ENCODE measurements at places on chromosomes 13 and 19.
A peak's percentile ranks its signal among the peaks of the same experiment; 100 is the strongest.

DNA sequence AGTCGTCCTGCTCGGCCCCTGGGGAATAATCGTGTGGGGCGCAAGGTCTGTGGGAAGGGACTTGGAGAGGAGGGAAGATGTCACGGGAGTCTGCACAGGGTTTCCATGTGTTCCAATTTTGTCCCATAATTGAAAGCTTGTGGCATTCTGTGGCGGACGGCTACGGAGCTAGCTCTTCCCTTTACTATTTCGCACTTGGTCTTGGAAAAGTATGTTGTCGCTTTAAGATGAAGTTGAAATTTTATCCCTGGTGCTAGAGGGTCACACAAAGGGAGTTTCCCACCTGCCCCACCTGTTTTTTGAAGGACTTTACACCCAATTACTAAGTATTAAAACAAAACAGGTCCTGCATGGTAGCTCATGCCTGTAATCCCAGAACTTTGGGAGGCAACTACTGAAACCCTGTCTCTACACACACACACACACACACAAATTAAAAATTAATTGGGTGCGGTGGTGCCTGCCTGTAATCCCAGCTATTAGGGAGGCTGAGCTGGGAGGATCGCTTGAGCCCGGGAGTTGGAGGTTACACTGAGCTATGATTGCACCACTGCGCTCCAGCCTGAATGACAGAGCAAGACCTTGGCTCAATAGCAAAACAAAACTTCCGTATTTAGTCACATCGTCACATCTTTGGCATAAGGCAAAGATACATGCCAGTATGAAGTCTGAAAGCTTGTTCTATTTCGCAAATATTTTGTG, 967 bp upstream of the TPT1 start:
- no peak for DNase-seq

- DNase-seq = no peak
These were observed 53.8 kb downstream of the F2RL3 start for GRCh38 chr19:16942583-16942982.

- peak; percentile 75 for DNase-seq
These were observed 7.7 kb upstream of the TMEM161A start for GRCh38 chr19:19145684-19146608.

DNA sequence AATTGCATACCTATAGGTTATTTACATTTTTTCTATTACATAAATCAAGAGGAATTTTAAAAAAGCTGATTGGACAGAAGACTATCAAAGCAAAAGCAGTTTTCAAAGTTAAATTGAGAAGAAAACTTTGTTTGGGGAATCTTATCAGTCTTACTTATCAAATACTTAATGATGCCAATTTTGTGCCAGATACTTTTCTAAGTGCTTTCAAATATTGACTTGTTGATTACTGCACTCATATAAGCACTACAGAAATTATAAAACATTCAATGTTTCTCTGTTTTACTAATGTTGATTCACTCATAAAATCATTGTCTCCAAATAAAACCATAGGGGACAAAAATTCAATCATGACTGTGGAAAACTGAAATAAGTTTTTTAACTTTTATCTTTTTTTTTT, 36.2 kb downstream of the PCDH9 start:
- no peak for DNase-seq

DNA sequence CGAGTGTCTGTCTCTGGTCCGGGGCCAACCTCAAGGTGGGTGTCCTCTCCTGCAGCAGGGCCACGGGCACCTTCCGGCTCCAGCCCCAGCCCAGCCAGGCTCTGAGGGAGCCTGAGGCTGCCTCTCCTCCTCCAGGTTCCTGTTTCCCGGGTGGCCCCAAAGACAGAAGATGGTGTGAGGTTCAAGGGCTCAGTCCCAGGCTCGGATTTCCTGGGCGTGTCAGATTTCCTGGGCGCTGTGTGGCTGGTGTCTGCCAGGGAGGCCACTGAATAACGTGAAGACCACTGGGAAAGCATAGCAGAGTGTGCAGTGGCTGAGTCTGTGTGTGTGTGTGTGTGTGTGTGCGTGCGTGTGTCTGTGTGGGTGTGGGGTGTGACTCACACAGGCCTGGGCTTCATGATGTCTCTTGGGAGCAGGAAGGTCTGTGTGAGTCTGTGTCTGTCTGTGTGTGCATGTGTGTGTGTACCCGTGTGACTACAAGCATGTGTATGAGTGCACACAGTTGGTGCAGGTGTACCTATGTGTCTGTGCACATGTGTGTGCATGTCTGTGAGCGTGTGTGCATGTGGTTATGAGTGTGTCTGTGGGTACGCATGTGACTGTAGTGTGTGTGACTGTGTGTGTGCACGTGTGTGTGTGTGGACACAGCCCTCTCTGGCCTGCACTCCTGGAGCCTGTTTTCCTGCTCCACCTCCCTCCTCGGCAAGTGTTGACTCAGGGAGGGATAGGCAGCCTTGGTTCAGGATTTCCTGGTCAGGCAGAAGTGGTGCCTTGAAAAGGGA, 28.3 kb downstream of the CEBPA start:
- DNase-seq = no peak

- DNase-seq = no peak
These were observed 2.8 kb upstream of the ZNF543 start for GRCh38 chr19:57317503-57317902.

DNA sequence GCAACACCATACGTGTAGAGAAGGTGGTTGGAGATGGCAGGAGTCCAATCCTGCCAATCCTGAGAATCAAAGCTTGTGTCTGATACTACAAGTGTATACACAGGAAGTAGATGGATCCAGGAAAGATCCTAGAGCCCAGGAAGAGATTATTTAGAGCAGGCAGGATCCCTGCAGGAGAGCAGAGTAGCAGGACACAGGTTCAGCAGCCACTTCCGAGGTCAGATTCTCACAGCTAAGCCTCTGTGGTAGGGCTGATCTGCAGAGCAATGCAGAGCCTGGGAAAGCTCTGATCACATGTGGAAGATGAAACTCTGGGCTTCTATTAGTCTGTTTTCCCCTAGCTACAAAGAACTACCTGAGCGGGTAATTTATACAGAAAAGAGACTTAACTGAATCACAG, 28.5 kb upstream of the ZNF331 start:
- no peak for DNase-seq

DNA sequence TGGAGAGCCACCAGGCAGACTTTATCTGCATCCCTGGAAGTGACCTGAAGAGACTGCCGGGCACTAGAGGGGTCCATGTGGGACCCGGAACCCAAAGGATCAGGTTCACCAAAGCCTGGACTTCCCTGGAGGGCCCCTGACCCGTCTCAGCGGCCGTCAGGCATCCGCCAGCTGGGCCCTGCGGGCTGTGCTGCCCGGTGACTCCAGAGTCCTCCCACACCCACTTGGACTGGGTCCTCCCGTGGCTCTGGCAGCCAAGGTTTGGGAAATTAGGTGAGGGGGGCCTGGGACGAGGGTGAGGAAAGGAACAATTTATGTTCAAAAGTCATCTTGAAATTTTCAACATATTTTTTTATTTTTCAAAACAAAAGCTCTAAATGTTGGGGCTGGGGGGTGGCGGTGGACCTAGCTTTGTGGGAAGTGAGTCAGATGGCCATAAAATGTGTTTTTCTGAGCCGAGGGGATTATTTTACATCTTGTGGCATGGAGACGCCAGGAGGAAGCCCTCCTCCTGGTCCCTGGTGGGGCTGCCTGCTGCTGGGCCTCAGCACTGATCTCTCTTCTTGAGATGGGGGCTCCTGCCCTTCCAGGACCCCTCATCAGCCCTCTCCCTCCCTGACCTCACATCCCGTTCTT, 20.2 kb downstream of the CEBPA start:
- DNase-seq = no peak

- DNase-seq = no peak
These were observed 1525.6 kb upstream of the PRR20A start for GRCh38 chr13:55615081-55615480.

- no peak for DNase-seq
These were observed 364.6 kb upstream of the SPRY2 start for GRCh38 chr13:80705371-80706163.

DNA sequence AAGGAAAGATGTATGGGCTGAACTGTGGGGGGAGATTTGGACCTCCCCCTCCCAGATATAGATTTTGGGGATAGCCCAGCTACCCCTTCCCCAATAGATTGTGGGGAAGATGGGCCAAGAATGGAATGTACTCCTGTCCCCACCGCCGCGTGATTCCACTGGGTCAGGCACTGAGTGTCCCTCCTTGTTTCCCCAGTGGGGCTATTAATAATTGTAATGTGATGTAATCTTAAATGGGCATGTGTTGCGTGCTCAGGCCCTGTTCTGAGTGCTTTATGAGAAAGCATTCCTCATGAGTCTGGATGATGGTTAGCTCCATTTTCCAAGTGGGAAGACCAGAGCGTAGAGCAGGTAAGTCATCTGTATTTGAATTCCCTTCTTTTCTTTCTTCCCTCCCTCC, 1.4 kb downstream of the PSMD8 start:
- no peak for DNase-seq

- no peak for DNase-seq
These were observed 15.8 kb downstream of the DGKH start for GRCh38 chr13:42064259-42064658.

GRCh38 chr19:48405010-48405659, 11.7 kb downstream of the GRIN2D start:
- no peak for DNase-seq

GRCh38 chr13:91151921-91152320, 195.6 kb upstream of the MIR17HG start:
- DNase-seq = no peak

DNA sequence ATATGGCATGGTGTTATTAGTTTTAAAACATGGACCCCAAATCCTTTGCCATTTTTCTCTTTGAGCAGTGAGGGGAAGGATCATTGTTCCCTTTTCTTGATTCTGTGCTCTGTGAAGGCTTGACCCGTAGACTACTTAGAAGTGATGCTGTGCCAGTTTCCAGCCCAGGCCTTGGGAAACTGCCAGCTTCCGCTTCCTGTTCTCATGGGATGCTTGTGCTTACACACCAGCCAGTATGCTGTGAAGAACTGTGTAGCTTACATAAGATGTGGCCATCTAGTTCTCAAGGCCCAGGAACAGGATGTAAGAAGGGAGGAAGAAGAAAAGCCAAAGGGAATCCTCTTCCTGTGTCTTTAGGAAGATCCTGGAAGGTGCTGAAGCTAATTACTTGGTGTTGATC, 180.9 kb downstream of the PCCA start:
- no peak for DNase-seq

DNA sequence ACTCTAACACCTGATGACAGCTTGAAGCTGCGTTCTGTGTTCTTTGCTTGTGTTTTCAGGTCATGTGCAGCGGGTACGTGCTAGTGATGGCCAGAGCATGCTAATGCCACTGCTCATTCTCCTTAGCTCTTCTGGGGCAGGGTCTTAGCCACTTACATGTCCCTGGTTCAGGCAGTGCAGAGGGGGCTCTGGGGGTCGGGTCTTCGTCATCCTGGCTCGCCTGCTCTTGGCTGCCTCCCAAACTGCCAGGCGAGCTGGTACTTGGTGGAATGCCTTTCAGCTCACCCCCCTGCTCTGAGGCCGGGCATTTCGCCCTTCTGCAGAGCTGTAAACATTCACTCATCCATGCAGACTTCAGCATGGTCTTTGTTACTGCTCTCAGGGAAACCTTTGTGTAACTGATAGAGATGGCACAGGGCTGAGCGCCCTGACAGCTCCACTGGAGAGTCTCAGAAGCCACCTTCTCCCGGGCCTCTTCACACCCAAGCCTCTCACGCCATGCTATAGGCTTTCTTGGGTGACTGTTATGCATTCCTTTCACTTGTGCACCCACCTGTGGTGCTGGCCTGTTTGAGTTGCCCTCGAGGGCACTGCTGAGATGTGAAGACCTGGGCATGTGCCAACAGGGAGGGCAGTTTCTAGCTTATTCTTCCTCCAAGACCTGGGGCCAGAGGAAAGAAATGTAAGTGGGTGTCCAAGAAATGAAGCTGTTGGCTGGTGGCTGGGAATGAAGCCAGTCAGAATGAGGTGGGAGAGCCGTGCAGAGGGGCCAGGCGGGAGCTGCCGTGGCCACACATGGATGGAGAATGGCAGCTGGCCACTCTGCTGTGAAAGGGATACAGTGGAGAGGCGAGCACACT, 24.4 kb downstream of the FAM124A start:
- DNase-seq = no peak

DNA sequence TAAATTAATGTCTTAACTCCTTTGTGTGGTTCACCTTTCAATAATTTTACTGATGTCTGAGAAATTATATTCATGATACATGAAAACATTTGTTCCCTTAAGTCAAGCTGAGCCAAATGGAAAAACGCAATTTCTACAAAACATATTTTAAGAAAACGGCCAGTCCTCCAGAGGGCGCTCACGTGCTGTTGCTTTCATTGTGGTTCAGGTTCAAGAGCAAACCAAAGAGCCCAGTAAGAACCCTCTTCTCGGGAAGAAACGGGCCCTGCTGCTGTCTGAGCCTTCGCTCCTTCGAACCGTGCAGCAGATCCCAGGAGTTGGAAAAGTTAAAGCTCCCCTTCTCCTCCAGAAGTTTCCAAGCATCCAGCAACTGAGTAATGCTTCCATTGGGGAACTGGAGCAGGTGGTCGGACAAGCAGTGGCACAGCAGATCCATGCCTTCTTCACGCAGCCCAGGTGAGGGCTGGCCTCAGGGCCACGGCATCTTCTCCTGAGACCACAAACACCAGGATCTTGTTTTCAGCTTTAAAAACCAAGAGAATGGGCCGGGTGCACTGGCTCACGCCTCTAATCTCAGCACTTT, 4.3 kb downstream of the FAAP24 start:
- peak; percentile 46 for DNase-seq

DNA sequence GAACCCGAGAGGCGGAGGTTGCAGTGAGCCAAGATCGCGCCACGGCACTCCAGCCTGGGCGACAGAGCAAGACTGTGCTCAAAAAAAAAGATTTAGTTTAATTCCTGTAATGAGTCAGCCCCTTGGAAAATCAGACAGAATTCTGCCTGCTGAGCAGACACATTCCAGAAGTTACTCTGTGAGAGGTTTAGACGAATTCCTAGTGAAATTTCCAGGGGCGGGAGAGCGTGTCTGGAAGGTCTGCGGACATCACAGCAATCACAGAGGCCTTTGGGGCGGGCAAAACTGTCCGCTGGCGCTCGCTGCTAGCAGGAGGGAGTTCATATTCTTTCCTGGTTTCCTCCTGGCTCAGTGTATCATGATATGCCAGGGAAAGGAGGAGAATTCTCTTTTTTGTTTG, 17.5 kb downstream of the MISP start:
- no peak for DNase-seq

DNA sequence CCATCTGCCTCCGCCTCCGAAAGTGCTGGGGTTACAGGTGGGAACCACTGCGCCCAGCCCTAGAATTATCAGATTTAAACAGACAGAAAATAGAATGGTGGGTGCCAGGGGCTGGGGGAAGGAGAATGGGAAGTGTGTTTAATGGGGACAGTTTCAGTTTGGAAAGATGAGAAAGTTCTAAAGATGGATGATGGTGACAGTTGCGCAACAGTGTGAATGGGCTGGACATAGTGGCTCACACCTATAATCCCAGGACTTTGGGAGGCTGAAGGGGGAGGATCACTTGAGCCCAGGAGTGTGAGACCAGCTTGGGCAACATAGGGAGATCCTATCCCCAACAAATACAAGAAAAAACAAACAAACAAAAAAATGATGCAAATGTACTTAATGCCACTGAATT, 15.9 kb downstream of the KANK2 start:
- no peak for DNase-seq

Data from activated CD4-positive, alpha-beta T cell treated with anti-CD3 and anti-CD28 coated beads for 1 hour (primary cell).